Stimulated activated CD8-positive, alpha-beta memory T cell treated with anti-CD3 and anti-CD28 coated beads, Interleukin-4, amount 100 ng/mL, for 48 hours (primary cell): ENCODE measurements at places on chromosomes 5 and 9.
A peak's percentile ranks its signal among the peaks of the same experiment; 100 is the strongest.

DNA sequence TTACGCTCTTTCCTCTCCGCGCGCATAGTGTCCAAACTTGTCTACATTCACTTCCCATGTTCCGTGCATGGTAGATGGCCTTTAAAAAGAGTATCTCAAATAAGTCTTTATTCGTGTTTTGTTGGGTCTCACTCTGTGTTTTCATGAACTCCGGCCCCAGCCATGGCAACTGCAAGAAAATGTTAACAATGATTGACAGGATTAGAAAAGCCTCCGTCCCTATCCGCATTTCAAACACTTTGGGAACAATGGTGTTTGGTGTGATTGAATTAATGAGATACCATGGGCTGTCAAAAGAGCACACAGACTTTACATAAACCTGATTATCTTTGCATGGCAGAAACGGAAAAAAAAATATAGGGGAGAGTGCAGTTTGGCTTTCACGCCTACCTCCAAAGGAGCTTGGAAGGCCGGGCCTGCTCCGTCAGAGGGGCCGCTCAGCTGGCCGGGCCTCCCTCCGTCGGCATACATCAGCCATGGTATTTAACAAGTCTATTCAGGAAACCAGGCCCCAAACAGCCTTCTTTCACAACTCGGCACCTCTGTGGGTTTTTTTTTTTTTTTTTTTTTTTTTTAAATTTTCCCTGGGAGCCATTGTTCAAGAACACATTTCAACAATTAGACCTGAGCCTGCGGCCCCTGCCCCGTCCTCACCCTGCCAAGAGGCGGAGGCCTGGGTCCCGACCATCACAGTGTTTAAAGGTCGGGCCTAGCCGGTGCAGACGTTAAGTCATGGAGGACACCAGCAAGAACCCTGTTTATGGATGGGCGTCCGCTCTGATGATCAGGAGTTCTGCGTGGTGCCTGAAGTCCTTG lies 323.8 kb upstream of the IRX4 start:
- DNase-seq, result no peak

GRCh38 chr5:166602271-166602670 lies 1689.2 kb upstream of the WWC1 start:
- DNase-seq, result no peak

DNA sequence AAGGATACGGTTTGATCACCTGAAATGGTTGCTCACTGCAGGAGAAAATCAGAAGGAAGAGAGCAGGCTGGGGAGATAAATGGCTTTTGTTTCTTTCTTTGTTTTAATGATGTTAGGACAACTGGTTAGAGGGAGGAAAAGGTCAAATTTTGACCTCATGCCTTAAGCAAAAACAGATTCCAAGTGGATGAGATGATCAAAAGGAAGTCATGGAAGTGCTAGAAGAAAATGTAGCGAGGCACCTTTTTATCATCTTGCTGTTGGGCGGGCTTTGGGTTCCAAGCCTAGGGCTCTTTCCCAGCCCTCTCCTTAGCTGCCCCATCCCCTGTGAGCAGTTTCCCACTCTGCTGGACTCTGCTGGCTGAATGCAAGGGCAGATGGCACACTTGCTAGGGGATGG lies 127.9 kb downstream of the ADAMTS2 start:
- no peak for DNase-seq

- no peak for DNase-seq
These were observed 16.0 kb downstream of the INSYN2B start for GRCh38 chr5:169964246-169964645.

GRCh38 chr5:127757576-127757975 lies 54.4 kb downstream of the CCDC192 start:
- no peak for DNase-seq

GRCh38 chr5:54590824-54591223 lies 73.3 kb downstream of the SNX18 start:
- no peak for DNase-seq

- DNase-seq, result no peak
These were observed 535.2 kb downstream of the IRX1 start for GRCh38 chr5:4130819-4131218.

- DNase-seq, result no peak
These were observed 179.1 kb downstream of the EPB41L4A start for GRCh38 chr5:112239996-112240395.

GRCh38 chr5:109987970-109988369 lies 298.2 kb downstream of the MAN2A1 start:
- DNase-seq, result no peak

DNA sequence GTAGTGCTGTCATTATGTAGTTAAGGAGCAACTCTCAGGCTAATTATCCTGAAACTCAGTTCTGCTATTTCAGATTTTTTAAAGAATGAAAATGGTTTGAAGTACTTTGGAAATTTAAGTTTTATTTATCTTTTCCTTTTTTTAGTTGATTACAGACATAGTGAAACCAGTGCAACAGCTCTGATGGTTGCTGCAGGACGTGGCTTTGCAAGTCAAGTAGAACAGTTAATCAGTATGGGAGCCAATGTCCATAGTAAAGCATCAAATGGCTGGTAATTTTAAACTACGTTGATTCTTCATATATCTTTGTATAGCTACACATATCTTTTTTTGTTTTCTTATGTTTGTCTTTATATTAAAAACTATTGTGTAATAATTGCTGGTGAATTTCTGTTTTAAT lies 34.9 kb downstream of the YTHDC2 start:
- no peak for DNase-seq

GRCh38 chr9:107866711-107867311 lies 377.2 kb upstream of the KLF4 start:
- DNase-seq, result no peak

DNA sequence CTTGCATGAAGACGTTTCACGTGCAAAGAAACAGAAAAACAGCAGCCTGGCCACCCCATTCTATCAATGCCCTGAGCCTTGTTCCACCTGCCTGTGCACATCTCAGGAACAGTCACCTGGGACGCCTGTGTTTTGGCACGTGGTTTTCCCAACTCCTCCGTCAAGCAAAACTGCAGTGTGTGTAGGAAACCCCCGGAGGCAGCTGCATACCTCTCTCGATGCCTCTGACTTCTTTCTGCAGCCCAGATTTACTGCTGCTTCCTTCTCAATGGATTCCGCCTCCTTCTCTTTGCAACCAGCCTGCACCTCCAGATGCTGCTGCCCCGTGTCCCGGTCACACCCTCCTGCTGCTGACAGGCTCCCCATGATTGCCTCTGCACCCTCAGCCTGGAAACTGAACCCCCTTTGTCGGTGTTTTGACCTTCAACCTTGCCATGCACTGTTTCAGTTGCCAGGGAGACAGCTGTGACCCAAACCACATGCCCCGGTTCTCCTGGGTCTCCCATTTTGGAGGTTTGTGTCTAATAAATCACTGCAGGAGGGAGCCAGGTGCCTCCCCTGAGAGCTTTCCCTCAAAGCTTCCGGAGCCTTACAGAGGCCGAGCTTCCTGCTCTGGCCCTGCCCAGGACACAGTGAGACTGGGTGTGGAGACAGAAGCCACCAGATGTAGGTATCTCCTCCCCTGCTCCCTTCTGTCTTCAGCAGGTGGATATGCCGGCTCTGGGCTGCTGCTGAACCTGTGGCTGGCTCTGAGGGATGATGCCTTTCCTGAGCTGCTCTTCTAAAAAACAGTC lies 395.5 kb upstream of the IRX1 start:
- DNase-seq, result no peak

DNA sequence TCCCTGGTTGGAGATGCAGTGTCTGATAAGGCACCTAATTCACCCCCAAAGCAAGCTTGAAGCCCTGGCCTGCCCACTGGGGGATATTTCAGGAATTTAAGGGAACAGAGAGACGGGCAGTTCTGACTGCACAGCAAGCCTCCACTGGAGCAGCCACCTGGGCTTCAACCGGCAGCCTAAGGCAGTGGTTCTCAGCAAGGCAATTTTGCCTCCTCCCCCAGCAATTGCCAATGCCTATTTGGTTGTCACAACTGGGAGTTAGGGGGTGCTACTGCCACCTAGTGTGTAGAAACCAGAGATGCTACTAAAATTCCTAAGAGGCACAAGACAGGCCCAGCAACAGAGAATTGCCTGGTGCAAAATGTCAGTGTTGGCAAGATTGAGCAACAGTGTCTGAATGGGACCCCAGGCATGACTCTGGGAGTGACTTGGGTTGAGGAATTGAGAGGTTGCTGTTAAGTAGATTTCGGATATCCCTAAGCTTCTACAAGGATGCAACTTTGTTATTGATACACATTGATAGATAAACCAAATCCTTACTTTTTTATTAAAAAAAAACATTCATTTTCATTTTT lies 58.7 kb upstream of the CTSL start:
- DNase-seq, result no peak

DNA sequence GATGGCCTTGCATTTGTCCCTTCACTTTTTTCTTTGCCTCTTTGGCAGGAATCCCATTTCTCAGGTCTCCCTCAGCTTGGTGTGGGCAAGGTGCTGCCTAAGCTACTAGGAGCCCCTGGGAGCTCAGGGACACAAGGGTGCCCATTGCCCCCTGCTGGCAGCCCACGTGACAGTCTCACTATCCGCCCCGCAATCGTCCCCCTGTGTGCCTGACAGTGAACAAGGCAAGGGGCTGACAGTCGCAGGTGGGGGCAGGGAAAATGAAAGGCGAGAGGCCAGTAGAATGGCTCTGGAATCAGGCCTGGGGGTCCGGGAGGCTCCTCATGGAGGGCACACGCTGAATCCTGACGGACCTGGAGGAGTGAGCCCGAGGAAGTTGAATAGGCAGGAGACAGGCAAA lies 2.0 kb upstream of the PCDH12 start:
- peak; percentile 62 for DNase-seq

DNA sequence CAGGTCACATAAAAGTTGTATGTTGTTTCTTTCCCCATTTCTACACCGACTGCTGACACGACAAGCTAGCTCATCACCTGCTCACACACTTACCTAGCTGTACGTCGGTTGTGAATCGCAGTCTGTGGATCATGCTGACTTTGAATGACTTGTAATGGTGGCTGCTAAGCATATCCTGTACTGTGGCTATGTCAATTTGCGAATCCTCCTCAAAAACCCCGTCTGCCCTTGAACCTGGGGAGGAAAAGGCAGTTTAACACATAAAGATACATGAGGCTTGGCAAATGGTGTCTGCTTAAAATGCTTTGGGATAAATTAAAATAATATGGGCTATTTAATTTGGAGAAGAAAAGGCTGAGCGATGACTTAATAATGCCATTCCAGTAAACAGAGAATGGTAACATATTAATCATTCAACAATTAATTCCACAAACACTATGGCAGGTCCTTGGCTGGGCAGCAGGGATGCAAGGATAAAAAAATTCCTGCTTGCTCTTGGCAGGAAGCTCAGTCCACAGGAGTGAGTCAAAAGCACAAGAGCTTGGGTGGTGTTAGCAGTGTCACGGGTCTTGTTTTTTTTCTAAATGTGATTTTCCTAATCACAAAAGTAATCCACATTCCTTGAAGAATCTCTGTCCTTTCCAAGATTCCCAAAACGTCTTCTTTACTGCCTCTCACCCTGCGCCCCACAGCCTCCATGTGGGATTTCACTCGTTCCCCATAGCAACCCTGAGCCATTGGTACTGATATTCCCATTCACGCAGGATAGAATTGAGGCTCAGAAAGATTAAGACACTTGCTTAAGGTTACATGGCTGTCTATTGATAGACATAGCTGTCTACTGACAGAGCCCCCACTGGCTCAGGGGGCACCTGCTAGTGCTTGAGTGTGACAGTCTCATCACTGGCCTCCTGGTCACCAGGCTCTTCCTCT lies 222.4 kb downstream of the MAPKAP1 start:
- no peak for DNase-seq

DNA sequence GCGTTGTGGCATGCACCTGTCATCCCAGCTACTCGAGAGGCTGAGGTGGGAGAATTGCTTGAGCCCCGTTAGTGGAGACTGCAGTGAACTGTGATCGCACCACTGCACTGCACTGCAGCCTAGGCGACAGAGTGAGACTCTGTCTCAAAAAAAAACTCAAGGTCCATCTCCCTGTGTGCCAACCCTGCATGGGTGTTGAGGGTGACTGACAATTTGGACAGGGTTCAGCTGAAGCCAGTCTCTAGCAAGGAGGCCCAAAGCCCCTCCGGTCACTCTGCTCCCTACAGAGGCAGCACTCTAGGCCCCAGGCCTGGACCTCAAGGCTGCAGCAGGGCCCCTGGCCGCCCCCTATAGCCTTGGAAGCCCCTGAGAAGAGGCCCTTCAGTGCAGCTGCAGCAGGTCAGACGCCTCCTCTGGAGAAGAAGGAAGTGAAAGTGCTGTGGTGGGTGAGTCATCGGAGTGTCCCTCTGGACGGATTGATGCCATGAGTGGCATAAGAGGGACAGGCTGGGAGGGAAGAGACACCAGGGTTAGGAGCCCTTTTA lies 39.2 kb upstream of the NEK6 start:
- peak; percentile 68 for DNase-seq

- no peak for DNase-seq
These were observed 4.0 kb upstream of the NIPSNAP3A start for GRCh38 chr9:104743376-104743985.

- DNase-seq, result no peak
These were observed 67.5 kb downstream of the TLE1 start for GRCh38 chr9:81621785-81622259.

DNA sequence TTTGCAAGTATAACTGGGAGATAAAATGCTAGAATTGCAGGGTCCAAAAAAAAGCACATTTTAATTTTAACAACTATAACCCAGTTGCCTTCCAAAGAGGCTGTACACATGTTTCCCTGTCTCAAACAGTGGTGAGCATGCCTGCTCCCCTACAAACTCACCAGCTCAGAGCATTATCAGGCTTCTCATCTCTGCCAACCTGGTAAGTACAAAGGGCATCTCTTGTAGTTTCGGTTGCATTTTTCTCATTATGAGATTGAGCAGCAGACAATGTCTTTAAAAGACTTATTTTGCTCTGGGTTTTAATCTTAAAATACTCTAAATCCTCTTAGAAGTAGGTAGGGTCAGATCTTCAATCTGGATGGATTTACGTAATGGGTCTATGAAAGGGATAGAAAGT lies 107.1 kb upstream of the MSX2 start:
- DNase-seq, result no peak

- no peak for DNase-seq
These were observed 456.5 kb upstream of the ZNF608 start for GRCh38 chr5:125202871-125203438.

GRCh38 chr5:95283761-95284571 lies 928 bp downstream of the MCTP1 start:
- DNase-seq, result peak; percentile 46

DNA sequence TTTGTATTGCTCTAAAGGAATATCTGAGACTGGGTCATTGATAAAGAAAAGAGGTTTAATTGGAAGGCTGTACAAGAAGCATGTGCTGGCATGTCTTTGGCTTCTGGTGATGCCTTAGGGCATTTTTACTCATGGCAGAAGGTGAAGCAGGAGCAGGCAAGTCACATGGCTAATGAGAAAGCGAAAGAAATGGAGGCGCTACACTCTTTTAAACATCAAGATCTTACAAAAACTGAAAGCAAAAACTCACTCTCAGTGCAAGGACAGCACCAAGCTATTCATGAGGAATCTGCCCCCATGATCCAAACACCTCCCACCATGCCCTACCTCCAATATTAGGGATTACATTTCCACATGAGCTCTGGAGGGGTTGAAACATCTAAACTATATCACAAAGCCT lies 1458.8 kb upstream of the ACO1 start:
- DNase-seq, result no peak

GRCh38 chr5:44536650-44537260 lies 147.5 kb upstream of the FGF10 start:
- peak; percentile 26 for DNase-seq
